Lower leg skin (tissue), 4 donors: ENCODE measurements at places on chromosomes 7 and 10. TPM values are rescaled to one million over a fixed set of nuclear protein-coding genes. Genes with fewer than 3 reads are reported as not detected.

GRCh38 chr10:109956454-109957091, 33.3 kb upstream of the XPNPEP1 start:
- no peak for DNase-seq

- no peak for DNase-seq
Observed at GRCh38 chr7:12777257-12777656, 89.8 kb downstream of the ARL4A start.

DNA sequence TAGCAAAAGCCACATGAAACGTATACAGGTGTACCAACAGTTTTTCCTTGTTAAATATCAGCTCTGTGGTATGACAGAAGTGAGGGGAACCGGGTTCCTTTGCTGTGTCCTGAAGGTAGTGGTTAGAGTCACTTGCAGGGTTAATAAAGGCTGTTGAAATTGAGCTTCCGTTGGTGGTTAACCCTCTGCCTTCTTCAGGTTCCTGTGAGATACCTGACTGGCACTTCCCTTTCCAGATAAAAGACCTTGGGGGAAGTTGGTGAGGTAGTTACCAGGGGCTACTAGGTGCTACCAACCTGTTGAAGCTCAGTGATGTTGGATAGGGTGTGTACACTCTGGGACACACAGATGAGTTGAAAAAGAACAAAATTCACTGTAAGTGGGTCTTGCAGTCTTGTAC, 384.1 kb downstream of the GATA3 start:
- DNase-seq, result no peak

DNA sequence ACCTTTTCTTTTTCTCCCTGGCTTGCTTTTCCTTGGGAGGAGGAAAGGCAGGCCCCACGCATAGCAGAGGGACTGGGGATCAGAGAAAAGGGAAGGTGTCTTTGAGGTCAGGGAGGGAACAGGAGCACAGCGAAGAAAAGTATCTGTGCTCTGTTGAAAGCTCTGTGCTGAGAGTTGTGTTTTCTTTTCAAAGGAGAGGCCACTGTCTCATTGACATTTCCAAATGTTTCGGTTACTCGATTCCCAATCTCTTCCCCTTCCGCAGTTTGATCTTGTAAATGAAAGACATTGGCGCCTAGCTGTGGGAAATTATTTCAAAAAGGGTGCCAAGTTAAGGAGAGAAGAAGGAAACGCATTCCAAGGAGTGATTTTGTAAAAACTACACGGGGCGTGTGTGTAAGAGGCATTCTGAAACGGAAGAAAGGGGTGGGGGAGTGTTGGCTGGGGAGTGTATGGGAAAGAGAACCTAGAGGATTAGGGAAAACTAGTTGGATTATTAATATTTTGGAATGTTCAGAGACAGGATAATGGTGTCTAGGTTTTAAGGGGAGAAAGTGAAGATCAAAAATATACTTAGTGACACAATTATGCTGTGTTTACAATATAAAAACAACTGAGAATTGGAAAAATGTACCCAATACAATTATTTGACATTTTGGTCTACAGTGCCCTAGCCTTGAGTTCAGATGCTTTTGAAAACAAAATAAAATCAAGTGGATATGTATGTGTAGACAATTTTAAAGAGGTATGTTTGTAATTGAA, 708 bp downstream of the KLHDC10 start:
- no peak for DNase-seq

- DNase-seq, result no peak
Observed at GRCh38 chr10:60281331-60281730, 108.3 kb downstream of the ANK3 start.

Gene SLC39A12
- total RNA-seq, result not detected
